Fibroblast of skin of back (primary cell): ENCODE measurements at places on chromosomes 12 and 14.

DNA sequence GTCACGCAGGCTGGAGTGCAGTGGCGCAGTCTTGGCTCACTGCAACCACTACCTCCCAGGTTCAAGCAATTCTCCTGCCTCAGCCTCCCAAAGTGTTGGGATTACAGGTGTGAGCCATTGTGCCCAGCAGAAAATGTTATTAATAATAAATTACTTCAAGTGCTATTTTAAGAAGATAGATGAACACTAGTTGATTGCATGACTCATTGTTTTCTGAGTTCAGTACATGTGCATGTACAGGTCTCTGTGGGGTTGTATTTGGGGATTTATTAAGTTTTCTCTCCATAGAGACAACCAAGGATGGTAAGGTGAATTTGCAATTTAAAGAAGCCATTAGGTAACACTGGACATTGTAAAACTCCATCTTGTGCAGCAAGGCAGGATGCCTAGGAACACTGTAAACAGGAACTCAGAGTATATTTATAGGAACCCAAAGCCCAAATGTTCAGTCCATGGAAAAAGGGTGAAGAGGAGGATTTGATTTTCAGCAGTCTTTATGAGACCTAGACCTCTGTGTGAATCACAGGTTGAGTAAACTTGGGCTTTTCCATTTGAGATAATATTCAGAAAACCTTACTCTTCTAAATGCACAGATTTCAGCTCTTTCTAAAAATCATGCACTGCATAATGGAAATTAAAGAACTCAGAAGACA, 49.3 kb upstream of the TMPO start:
- DNase-seq: no peak

DNA sequence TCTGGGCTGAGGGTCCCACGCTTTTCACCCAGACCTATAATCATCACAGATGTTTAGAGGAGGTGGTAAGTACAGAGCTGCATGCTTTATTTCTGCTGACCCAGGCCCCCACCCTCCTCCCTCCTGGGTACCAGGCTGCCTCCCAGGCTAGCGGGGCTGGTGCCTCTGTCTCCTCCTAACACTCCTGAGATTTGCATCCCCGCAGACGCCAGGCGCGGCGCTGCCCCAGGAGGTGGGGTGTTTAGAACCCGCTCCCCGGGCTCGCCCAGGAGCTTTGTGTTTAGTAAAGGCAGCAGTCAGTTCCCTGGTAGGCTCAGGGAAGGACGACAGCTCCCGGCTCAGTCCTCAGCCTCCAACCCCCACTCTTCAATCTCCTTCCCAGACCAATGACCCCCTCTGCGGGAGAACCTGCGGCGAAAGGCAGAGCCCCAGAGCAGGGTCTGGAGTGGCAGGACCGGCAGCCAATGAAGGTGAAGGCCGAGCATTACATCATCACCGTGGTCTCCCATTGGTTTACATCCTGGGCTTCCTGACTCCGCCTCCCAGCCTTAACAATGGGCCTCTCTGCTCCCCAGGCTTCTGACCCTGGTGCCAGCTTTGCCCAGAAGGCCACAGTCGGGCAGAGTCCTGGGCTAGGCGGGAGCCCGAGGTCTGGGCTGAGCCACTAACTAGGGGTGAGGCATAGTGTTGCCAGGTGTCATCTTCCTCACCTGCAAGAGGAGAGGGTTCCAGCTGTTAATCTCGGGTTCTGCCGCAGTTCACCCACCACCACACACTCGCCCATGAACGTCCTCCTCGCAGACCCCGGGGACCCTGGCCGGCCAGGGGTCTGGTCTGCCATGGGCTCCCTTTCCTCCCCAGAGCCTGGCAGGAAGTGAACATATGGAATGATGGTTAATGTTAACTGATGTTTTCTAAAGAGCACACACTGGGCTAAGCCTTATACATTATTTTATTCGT, 57.5 kb downstream of the CALM1 start:
- peak; percentile 82 for DNase-seq

GRCh38 chr14:34593740-34594375, 36.1 kb downstream of the SNX6 start:
- DNase-seq: peak; percentile 90

DNA sequence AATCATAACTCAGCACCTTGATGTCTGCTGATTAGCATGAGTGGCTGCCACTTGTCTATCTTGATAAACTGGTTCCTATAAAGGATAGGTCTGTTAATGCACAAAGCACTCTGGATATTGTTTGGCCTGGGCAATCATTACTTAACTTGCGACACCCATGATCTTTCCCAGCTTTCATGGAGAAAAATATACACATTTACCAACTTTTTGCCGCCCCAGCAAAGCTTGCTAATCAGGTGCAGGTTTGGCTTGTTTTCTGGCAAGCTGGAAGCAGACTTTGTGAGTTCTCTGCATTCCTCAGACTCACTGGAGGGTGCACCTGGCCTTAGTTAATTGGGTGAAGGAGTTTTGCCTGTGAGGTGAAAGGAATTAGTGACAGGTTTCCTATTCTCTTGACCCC, 1126.4 kb upstream of the FLRT2 start:
- DNase-seq: no peak

- DNase-seq: peak; percentile 93
These were observed at the start of gene FERMT2 for GRCh38 chr14:52950898-52951680. TSS of gene FERMT2 (minus strand) at chr14:52951050. CDS start at chr14:52950568, 482 bp downstream.

GRCh38 chr12:32561931-32562341, 117.2 kb upstream of the DNM1L start:
- DNase-seq: peak; percentile 38

- no peak for DNase-seq
These were observed 343.0 kb downstream of the BMP4 start for GRCh38 chr14:53613404-53614253.

GRCh38 chr12:81792666-81793065, 33.5 kb upstream of the PPFIA2 start:
- no peak for DNase-seq
